ENCODE measurements at places on chromosomes 11 and 22.

DNA sequence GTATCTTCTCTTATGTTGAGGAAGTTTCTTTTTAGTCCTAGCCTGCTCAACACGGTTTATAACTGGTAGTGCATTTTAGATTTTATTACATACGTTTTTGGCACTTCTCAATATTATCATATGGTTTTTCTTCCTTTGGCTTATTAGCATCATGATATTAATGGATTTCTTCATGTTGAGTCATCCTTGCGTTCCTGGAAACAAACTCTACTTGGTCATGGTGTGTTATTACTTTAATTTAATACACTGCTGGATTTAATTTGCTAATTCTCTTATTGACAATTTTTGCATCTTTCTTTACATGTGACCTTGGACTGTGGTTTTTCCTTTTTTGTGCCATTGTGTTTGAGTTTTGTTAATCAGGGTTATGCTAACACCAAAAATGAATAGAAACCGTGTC is 20.5 kb downstream of the IGF2 start:
- no peak for DNase-seq

- DNase-seq, result no peak
Measured at GRCh38 chr22:24026733-24027132, 15.6 kb downstream of the CABIN1 start.

DNA sequence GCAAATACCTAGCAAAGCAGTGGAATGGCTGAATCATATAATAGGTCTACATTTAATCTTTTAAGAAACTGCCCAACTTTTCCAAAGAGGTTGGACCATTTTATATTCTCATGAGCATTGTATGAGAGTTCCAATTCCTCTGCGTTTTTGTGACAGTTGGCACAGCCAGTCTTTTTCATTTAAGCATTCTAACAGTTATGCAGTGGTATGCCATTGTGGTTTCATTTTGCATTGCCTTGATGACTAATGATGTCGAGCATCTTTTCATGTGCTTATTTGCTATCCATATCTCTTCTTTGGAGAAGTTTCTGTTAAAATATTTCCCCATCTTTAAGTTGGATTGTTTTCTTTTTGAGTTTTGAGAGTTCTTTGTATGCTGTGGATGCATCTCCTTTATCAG is 38.7 kb downstream of the EIF3F start:
- no peak for DNase-seq

GRCh38 chr11:111766834-111767142 is 599 bp upstream of the PPP2R1B start:
- DNase-seq, result no peak

GRCh38 chr11:18468961-18469360 is 13.3 kb downstream of the LDHAL6A start:
- DNase-seq, result no peak

GRCh38 chr11:76636826-76637460 is 33.6 kb downstream of the LRRC32 start:
- no peak for DNase-seq

DNA sequence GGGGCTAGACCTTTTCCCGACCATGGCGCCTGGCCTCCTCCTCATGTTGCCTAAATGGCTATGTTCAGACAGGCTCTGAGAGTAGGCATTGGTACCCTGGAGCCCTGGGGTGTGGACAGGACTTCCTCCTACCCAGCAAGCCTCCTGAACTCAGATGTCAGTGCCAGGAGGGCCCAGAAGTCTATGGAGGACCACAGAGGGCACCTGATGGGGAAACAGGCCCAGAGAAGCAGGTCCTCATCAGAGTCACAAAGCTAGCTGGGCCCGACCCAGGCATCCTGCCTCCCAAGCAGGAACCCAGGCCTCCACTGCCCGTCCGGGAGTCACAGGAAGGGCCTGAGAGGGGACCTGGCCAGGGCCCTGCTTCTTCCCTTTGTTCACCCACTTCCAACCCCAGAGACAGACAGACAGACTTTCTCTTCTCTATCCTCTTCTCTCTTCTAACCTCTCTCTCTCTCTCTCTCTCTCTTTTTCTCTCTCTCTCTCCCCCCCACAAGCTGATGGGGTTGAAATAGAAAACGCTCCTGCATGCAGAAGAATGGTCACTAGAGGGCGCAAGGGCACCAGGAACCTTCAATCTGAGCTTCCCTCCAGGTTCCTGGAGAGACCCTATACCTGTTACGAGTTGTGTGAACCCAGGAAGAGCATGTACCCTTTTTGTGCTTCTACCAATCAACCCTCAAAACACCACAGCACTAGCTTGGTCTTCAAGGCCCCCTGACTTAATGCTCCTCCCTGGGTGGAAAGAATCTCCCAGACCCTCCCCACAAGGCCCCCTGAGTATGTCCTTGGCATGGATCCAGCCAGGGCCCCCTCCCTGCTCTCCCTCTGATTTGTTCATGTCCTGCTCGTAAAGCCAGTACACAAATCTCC is 27.1 kb downstream of the ARAP1 start:
- peak; percentile 69 for DNase-seq

GRCh38 chr11:25710975-25711374 is 621.0 kb upstream of the ANO3 start:
- no peak for DNase-seq

Data from activated T-cell treated with anti-CD3 and anti-CD28 coated beads for 1 hour (primary cell).